Fibroblast of villous mesenchyme (primary cell): ENCODE measurements at places on chromosomes 12 and 14.

DNA sequence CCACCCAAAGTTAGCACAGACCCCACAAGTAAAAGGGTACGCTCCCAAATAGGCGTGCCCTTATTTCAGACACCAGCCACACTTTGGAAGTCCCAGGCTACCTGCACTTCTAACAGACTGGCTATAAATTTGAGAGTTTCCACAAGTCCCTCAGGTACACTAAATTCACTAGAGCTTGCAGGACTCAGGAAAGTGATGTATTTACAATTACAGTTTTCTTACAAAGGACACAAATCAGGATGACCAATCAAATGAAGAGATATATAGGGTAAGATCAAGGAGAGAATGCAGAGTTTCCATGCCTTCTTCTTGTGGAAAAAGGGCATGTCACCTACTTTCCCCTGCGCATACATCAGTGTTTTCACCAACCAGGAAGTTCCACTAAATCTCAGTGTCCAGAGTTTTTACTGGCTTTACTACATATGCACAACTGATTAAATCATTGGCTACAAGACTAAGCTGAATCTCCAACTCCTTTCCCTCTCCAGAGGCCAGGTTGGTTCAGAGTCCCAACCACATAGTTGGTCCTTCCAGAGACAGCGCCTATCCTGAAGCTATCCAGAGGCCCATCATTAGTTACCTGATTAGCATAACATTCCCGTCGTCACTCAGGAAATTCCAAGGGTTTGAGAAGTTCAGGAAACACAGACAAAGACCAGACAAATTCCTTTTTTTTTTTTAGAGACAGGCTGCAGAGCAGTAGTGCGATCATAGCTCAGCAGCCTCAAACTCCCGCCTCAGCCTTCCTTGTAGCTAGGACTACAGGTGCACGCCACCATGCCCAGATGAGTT, 84.2 kb downstream of the DENND5B start:
- DNase-seq: peak; percentile 48

- no peak for DNase-seq
Measured at GRCh38 chr12:19236656-19237055, 107.1 kb downstream of the PLEKHA5 start.

DNA sequence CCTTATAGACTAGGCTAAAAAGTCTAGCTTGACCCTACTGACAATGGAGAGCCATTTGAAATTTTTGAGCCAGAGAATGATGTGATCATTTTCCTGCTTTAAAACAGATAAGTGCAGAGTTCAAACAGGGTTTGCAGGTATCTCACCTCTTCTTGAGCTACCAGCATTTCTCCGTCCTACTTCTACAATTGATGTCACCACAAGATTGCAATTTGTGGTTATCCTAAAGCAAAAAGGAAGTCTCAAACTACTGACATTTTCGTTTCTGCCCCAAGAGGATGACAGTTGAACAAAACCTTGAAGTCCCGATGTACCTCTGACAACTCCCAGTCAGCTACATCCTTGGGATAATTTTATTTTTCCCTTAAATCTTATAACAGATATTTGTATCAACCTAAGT, 86.7 kb downstream of the PTGER2 start:
- DNase-seq: no peak

DNA sequence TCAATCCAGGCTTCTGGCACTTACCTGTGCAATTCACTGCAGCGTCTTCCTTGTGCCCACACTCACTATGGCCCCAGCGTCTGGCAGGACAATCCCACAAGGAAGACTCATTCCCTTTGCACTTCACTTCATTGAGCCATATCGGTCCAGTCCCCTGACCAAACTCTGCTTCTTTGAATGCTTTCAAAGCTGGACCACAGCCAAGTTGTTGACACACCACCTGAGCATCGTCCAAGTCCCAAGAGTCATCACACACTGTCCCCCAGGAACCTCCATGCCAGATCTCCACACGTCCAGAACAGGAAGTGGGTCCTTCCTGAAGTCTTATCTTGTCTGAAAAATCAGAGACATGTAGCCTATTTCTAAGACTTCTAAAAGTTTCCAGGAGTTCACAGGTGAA, 20.2 kb downstream of the CD163 start:
- DNase-seq: no peak

DNA sequence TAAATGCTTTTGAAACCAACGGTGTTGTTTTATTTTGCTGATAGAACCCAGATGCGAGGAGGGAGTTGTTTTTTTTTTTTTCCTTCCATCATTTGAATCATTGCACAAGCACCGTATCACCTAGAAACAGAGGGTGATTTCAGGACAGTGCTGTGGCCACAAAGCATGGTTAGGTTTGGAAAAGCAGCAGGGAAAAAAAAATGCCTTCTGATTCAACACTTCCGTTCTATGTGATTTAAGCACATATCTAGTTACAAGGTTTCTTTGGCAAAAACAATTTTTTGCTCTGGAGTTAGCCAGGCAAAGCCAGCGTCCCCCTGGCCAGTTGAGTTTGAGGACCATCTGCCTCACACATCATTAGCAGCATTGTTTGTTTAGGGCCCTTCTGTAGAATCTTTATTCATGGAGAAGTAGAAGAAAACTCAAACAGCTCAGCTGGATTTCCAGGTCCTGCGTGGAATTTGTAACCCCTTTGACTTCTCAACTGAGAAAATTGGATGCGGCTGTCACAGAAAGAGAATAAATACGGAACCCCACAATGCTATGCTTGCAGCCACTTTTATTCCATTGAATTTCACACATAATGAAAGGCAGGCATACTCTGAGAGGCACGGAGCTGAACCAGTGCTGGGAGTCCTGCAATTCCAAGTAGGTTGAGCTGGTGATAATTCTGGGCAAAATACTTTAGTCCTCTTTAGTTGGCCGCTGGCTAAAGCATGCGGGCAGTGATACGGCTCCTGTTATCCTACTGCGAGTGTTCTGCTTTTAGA, 17.0 kb upstream of the WNT5B start:
- peak; percentile 92 for DNase-seq

- peak; percentile 89 for DNase-seq
Measured at GRCh38 chr14:100825713-100826331, at the start of gene MEG3. Gene MEG3 (plus strand): TSS chr14:100826118.

GRCh38 chr14:90520326-90520725, 123.5 kb downstream of the CALM1 start:
- no peak for DNase-seq

- DNase-seq: no peak
Measured at GRCh38 chr12:72610854-72611358, 338.7 kb downstream of the TRHDE start.
